ENCODE measurements at places on chromosomes 3 and 15.

GRCh38 chr3:160370987-160371857 lies 27.8 kb downstream of the IFT80 start:
- DNase-seq, result no peak

- no peak for DNase-seq
These were observed 13.0 kb downstream of the GP5 start for GRCh38 chr3:194386066-194386465.

DNA sequence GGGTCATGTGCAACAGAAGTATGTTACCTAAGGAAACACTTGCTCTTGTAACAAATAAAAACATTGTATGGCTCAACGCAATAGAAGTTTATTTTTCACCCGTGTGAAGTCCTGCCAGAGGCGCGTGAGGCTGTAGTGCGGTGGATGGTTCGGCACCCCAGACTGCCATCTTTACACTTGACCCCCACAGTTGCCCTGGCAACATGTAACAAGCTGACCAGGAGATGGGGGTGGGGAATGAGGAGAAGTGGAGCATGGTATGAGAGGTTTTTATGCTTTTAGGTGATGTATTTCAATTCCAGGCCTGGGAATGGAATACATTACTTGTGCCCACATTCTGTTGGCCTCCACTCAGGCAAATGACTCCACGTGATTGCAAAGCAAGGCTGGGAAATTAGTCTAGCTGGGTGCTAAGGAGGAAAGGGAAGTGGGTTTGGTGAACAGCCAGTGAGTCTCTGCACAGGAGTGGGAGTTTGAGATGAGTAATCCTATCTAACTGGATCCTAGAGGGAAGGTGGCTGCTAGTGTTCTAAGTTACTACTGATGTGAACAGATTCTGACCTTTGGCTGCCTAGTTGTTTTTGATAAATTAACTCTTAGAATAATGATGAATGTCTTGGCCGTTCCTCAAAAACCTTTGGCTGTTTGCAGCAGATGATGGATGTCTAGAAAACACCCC lies 33.8 kb upstream of the GREM1 start:
- no peak for DNase-seq

- DNase-seq, result no peak
These were observed 51.7 kb downstream of the SLC6A6 start for GRCh38 chr3:14453876-14454638.

DNA sequence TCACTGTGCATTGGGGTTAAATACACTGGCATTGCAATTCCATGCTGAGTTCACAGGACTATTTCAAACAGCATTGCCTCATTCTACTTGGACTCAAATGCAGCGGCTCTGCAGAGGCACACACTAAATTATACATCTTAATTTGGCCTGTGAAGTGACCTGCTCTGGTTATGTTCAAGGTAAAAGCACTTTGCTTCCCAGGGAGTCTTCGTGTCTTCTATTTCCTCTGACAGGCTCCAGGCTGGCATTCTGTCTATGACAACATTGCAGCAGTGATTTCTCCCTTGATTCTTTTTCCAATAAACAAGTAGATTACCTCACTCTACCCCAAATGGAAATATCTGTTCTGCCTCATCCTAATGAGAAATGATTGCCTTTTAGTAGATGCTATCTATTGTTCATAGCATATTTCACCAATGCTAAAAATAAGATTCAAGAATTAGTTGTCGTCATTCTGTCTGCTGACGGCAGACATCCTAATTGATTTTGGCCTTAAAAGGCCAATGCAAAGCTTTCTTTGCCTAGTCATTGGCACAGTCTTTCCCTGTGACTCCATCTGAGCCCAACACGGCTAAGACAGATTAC lies 33.8 kb downstream of the FMN1 start:
- no peak for DNase-seq

DNA sequence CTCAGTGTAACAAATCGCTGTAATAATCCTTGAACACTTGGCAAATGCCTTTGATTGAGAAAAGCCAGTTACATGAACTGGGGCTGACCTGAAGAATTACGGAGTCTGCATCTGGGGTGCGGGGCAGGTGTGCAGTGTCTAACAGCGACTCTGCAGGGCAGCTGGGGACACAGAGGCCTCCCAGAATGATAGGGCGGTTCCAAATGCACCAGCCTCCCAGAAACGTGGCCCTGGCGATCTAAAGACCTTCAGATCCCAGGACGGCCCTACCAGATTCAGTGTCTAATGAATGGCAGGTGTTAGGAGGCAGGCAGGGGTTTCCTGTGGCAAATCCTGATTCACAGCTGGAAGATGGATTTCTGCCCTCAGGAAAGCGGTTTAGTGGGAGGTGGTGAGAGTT lies 100.5 kb upstream of the RGMA start:
- no peak for DNase-seq

GRCh38 chr3:117844676-117845075 lies 1135.1 kb downstream of the TUSC7 start:
- DNase-seq, result no peak

DNA sequence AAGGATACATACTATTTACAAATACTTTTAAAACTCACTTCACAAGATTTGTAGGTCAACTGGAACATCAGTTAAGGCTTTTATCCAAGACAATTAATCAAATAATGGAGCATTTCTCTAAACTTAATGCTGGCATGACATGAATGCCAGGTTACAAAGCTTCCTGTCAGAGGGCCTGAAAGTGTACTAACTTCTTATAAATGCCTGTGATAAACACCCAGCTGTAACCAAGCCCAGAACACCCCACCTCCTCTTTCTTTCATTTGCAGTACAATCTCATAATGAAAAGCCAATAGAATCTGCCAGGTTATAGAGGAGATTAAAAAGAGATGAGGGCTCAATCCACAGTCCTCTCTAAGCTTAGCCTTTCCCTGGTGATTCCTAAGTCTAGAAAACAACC lies 214.4 kb downstream of the OSBPL10 start:
- no peak for DNase-seq

- peak; percentile 54 for DNase-seq
These were observed 7.0 kb downstream of the SUCLG2 start for GRCh38 chr3:67647390-67647878.

- peak; percentile 50 for DNase-seq
These were observed 161.2 kb downstream of the FRMD5 start for GRCh38 chr15:44033894-44034293.

DNA sequence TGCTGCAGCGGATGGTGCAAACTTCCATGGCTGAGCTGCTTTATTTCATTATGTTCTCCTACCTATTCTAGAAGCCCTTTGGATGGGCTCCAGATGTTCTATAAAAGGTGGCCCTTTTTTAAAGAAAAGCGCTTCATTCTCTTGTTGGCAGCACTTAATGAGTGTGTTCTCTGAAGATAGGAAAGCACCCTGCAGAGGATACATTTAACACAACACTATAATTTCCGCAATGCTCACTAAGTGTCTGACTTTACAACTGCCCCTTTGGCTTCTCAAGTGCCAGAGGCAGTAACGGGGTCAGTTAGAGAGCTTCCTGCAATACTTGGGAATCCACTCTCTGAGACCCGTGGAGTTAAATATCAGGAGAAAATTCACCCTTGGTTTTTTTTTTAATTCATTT lies 88.1 kb downstream of the MDFIC2 start:
- DNase-seq, result no peak

- DNase-seq, result no peak
These were observed 263.6 kb downstream of the UACA start for GRCh38 chr15:70499791-70500190.

GRCh38 chr3:22117751-22118346 lies 366.8 kb upstream of the ZNF385D start:
- no peak for DNase-seq

- DNase-seq, result no peak
These were observed 140.0 kb downstream of the CBLB start for GRCh38 chr3:105728771-105729312.

DNA sequence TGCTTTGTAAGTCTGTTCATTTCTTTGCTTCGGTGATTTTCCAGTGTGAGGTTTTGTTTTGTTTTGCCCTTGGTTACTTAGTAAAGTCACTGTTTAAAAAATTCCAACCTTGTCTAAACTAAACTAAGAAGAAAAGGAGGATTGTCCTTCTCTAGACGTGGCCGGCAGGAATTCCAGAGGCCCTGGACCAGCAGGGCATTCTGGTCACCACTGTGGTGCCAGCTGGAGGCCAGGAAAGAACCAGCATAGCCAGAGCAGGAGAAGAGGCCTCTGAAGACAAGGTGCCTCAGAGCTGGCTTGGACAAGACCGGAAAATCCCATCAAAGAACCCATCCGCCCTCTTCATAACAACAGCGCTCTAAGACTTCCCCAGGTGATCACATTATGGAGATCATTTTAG lies 8.2 kb downstream of the PLOD2 start:
- peak; percentile 70 for DNase-seq

DNA sequence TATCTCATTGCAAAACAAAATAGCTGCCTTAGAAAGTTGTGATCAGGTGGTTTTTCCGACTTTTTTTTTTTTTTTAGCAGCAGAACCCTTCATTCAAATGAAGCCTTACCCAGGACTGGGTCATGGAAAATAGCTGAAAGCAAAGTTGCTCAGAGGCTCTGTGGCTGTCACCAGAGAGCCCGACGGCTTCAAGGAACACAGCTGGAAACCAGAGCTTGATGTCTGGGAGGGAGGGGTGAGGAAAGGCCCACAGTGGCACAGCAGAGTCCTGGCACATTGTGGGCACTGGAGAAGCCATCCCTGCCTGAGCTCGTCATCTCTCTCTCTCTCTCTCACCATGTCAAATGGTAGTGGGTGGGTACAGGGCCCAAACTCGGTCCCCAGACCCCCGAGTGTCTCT lies 77.5 kb downstream of the RPN1 start:
- no peak for DNase-seq

GRCh38 chr15:61654918-61655317 lies 405.3 kb downstream of the VPS13C start:
- no peak for DNase-seq

GRCh38 chr15:47333734-47334133 lies 383.6 kb upstream of the SEMA6D start:
- DNase-seq, result no peak

- DNase-seq, result no peak
These were observed 58.3 kb upstream of the GADL1 start for GRCh38 chr3:30952786-30953185.

DNA sequence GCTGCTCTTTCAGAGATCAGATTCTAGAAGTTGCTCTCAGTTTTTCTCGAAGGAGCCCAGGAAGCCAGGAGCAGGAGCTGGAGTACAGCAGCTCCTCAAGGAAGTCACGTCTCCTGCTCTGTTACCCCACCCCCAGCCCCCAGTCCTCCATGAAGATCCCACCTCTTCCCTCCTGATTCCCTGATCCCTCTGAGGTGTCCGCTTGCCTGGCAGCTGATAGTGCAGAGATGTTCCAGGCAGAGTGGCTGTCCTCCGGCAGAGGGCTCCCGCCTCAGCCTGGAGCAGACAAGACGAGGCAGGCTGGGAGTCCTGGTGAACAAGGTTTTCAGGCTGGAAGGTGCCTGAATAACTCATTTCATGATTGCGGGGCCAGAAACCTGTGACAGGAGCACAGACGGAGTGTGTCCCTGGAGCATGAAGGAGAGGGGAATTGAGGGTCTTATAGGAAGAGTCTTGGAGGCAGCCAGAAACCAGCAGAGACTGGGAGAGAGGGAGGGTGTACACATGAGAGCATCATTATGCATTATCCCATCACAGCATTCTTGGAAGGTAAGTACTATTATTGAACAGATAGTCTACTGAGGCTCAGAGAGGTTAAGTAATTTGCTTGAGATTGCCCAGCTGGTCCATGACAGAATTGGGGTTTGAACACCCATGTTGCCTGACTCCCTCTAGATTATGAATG lies 1.2 kb downstream of the HRH1 start:
- DNase-seq, result peak; percentile 66

GRCh38 chr15:62877276-62877857 lies 165.2 kb upstream of the TPM1 start:
- DNase-seq, result no peak

- no peak for DNase-seq
These were observed 673.2 kb upstream of the BCHE start for GRCh38 chr3:166510382-166510781.

Measured in Calu3 (cell line).